ENCODE measurements at places on chromosomes 6 and 20.

GRCh38 chr6:33621711-33622388 lies 728 bp downstream of the ITPR3 start:
- no peak for DNase-seq

GRCh38 chr6:39426073-39426456 lies 103.6 kb upstream of the KCNK16 start:
- no peak for DNase-seq

DNA sequence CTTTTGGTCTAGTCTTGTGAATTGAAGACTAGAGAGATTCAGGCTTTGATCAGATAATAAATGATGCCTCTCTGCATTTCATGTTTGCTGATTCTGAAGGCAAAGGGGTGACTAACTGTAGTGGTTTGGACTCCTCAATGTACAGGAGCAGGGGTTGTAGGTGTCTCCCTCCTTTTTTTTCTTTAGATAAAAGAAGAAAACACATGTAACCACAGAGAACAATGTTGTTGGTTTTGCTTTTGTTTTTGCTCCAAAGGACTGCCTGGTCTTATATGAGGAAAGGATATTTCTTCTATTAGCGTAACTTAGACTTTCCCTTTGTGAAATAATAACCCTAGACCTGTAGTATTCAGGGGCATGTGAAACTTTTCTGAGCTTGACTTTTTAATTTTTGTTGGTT lies 53.2 kb downstream of the RFPL4B start:
- no peak for DNase-seq

DNA sequence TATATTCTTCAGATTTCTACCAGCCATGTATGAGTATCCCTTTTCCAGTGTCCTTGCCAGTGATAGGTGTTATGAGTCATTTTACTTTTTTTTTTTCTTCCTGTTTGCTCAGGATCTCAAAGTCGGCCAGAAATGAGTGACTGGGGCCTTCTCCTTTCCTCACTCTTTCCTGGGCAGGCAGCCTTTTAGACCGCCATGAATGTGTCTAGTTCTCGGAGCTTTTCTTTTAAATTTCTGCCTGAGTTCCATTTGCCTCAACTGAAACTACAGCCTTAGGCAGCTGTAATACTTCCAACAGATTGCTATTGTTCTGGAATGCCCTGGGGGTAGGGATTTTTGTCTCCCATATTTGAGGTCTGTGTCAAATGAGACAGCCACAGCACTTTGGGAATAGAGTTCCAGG lies 83.7 kb downstream of the STXBP5 start:
- no peak for DNase-seq

- no peak for DNase-seq
These were observed 51.8 kb downstream of the CYB5R4 start for GRCh38 chr6:83911278-83911677.

DNA sequence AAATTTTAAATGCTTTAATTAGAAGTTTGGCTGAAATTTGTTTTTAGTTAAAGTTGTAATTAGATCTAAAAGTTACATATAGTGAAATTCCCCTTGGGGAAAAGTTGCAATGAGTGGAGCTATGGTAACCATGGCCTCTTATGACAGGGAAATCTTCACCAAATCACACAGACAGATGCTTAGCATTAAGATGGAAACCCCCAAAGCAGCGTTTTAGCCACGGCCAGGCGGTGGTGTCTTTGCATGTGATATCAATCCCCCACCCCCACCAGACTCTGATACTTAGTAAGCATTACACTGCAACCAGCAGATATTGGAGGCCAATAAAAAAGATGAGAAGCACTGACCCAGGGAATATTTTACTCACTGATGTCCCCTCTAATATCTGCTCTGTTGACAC lies 75.7 kb downstream of the REPS1 start:
- DNase-seq = no peak
